HuH-7 (cell line): ENCODE measurements at places on chromosomes 2 and 18.

GRCh38 chr2:144943986-144944385 is 424.1 kb upstream of the ZEB2 start:
- no peak for DNase-seq

DNA sequence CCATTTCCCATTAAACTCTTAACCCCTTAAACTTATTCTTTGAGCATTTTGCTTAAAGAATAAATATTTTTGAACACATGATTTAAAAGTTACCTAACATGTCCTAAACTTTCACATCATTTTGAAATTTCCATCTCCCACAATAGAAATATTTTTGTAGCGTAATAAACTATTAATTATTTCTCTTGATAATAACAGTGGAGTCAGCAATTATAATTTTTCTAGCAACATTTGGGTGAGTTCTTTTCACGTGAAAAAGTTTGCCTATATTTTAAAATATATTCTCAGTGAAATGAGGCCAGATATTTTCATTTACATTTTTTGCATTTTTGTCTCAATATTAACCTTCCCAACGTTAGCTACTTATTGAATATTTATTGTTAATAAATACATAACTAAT is 320.4 kb upstream of the CRIM1 start:
- no peak for DNase-seq

- DNase-seq = no peak
These were observed 161.5 kb upstream of the NT5C1B start for GRCh38 chr2:18750672-18751554.

DNA sequence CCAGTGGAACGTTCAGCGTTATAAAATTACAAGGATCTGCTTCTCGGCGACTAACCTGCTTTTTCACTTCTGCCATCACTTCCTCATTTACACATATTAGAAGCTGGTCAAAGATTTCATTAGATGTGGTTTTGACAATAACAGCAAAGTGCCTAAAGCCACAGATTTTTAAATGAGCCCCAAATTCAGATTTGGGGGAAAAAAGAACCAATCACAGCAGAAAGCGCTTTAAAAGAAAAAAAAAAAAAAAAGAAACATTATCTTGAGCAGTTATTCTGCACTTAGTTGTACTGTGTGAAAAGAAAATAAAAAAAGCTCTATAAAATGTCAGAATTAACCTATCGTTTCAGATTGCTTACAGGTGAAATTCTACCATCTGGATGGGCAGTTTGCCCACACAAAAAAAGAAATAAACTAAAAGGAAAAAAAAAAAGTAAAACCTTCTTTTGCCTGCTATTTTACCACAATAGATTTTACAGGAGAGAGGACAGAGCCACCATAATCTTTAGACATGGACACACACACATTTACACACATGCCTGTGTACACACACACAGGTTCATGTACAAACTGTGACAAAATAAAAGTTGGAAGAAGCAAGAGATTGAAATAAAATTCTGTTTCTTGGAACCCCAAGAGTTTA is 167.2 kb downstream of the TCF4 start:
- no peak for DNase-seq

- DNase-seq = no peak
These were observed 289.5 kb downstream of the CDCA7 start for GRCh38 chr2:173644146-173644545.

DNA sequence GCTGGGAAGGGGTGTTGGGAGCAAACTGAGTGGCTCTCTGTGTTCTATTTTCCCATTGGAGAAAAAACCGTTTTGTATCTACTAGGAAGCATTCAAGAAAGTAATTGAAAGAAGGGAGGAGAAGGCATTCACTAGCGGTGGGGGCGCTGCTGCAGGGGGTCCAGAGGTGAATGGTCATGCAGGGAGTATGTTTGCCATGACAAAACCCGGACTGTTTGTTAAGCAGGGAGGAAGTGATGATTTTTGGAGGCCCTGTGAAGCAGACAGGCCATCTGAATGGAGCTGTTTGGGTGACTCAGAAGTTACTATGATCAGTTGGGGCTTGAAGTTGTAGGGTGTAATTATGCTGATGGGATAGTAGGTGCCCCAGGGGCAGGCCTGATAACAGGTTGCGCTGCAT is 7.0 kb downstream of the TAF4B start:
- DNase-seq = no peak
